Motor neuron (in vitro differentiated cells): ENCODE measurements at places on chromosomes 7 and 10. TPM values are rescaled to one million over a fixed set of nuclear protein-coding genes. Genes with fewer than 3 reads are reported as not detected.

The PKD2L1 gene
- total RNA-seq, result 0.18 and 0.29 TPM in 2 replicates

The VAX1 gene
- total RNA-seq, result 1.0 TPM in 1 of 2 replicates, not detected in the other

The ZYX gene
- 48.2 and 62.3 TPM in 2 replicates for total RNA-seq

The FERD3L gene
- not detected in 2 replicates for total RNA-seq

The NEUROD6 gene
- total RNA-seq, result not detected in 2 replicates

The MMD2 gene
- total RNA-seq, result not detected in 2 replicates

The HHEX gene
- 0.36 TPM in 1 of 2 replicates, not detected in the other for total RNA-seq

The LSM8 gene
- 27.9 and 28.3 TPM in 2 replicates for total RNA-seq

The HECW1 gene
- 2.2 and 2.3 TPM in 2 replicates for total RNA-seq

The LIPN gene
- total RNA-seq, result not detected in 2 replicates

The ENO4 gene
- total RNA-seq, result 0.68 and 0.76 TPM in 2 replicates

The ZNF282 gene
- 18.3 and 24.6 TPM in 2 replicates for total RNA-seq

The C10orf53 gene
- 0.23 and 0.31 TPM in 2 replicates for total RNA-seq
